ENCODE measurements at places on chromosomes 2 and 18. TPM values are rescaled to one million over a fixed set of nuclear protein-coding genes. Genes with fewer than 3 reads are reported as not detected.
A peak's percentile ranks its signal among the peaks of the same experiment; 100 is the strongest.

The SERPINB5 gene
- total RNA-seq, result not detected

The ZAP70 gene
- 283 TPM for total RNA-seq

The SPDYA gene
- total RNA-seq, result 1.2 TPM

The LYPD1 gene
- total RNA-seq, result not detected

The ZNF385B gene
- total RNA-seq, result not detected

The ESCO1 gene
- total RNA-seq, result 22.9 TPM

The TP53I3 gene
- 2.7 TPM for total RNA-seq

The GRP gene
- total RNA-seq, result not detected

The STPG4 gene
- 0.13 TPM for total RNA-seq

The MAP2 gene
- total RNA-seq, result not detected

The GBX2 gene
- not detected for total RNA-seq

The ATP6V1B1 gene
- total RNA-seq, result not detected

The IL36A gene
- not detected for total RNA-seq

The IGFBP5 gene
- total RNA-seq, result not detected

The CD28 gene
- total RNA-seq, result 194 TPM

DNA sequence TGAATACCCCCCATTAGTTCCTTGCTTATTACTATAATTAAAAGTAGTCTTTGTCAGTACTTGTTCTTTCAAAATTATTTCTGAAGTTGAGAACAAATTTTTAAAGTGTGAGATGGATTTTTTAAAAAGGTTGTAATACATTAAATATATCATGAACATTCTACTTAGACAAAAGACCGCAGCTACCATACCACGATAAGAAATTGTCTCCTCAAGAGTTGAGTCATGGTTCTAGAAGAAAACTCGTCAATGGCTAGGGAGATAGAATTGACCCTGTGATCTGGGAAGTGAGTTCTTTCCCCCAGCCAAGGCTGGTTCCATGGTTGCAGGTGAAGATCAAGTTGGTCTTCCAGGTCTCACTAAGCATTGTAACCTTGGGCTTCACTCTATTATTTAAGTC lies 67.8 kb upstream of the ACYP2 start:
- DNase-seq, result no peak

GRCh38 chr2:220966636-220967035 lies 605.5 kb downstream of the EPHA4 start:
- no peak for DNase-seq

- DNase-seq, result no peak
Observed at GRCh38 chr2:26148501-26148900, 24.4 kb upstream of the GAREM2 start.

- DNase-seq, result no peak
Observed at GRCh38 chr2:119109866-119110265, 48.7 kb downstream of the C1QL2 start.

DNA sequence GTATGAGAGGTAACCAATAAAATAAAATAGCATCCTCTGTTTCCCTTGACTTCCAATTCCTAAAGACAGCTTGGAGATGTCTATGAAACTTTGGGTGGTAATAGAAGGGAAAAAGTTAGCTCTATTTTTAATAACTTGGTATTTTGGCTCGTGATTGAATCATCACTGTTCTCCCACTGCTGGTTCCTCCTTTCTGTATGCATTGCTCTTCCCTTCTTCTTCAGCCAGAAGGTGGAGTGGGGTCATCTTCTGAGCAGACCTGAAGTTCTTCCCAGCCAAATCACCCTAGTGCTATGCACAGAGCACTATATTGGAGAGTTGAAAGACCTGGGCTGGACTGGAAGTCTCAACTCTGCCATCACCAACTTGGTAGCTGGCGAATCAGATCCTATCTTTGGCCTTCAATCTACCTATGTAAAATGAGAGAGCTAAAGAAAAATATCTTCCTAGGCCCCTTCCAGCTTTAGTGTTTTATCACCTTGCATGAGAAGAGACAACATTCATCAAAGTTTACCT lies 54.1 kb downstream of the CPO start:
- DNase-seq, result no peak

- DNase-seq, result no peak
Observed at GRCh38 chr18:74456349-74457042, 612 bp downstream of the DIPK1C start.

- no peak for DNase-seq
Observed at GRCh38 chr18:37481491-37481890, 84.1 kb downstream of the CELF4 start.

DNA sequence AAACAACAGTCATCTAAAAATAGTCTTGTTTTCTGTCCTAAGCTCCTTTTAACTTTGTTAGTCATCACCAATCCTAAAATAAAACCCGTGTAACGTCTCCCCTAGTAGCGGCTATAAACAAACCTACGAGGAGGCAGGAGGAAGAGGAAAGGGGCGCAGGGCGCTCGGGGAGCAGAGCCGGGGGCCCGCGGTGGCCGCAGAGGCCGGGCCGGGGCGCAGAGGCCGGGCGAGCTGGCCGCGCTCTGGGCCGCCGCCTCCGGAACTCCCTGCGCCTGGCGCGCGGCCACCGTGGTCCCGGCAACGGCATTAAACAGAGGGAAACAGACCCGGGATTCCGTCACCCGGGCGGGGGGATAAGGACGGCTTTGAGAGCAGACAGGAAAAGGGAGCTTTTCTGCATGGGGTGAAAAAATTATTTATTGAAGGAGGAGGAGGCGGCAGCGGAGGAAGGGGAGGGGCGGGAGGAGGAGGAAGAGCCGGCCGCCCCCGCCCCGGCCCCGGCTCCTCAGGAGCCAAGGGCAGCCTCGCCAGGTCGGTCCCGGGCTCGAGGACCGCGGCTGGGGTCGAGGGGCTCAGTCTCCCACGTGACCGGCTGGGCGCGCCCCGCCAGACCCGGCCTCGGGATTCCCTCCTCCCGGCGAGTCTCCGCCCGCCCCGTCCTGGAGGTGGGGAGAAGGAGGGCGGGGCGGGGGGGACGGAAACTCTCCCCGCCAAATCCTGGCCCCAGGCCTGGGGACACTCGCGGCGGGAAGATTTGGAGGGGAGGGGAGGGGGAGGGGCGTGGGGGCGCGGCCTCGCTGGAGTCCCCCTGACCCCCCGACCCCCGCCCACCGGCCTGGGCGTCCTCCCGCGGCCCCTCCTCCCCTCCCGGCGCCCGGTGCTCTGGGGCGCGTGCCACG lies 1.8 kb upstream of the NFATC1 start:
- peak; percentile 42 for DNase-seq

- no peak for DNase-seq
Observed at GRCh38 chr2:46056541-46056940, 240.7 kb upstream of the EPAS1 start.

- no peak for DNase-seq
Observed at GRCh38 chr2:47459021-47459420, 56.1 kb downstream of the MSH2 start.

DNA sequence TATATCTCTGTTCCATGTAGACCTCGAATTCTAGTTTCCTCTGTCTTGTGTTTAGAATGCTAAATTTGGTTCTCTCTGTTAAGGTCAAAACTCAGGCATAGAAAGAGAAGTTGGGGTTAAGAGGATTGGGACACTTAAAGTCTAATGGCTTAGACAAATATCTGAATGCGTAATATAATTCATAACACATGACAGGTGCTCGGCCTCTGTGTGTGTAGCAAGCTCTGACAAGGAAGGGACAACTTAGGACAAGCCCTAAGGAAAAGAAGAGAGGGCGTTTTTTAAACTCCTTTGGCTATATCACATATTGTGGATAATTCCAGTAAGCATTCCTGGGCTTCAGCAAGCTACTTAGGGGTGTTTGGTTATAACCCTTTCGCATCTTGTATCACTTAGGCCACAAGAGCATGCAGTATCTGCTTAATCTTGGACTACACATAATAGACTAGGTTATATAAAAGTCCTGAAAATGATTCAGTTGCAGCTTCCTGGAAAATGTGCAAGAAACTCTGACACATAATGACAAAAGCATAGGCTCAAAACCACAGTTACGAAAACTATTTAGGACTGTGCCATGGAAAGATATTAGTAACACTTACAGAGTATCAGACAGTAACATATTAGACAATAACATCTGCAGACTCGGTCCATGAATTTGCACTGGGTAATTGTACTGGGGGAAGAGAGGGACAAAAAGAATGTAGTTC lies 16.1 kb upstream of the CREB1 start:
- no peak for DNase-seq

GRCh38 chr2:74559912-74560311 lies 5.4 kb downstream of the DOK1 start:
- DNase-seq, result no peak

GRCh38 chr2:2448178-2448577 lies 117.1 kb upstream of the MYT1L start:
- DNase-seq, result no peak

- peak; percentile 70 for DNase-seq
Observed at GRCh38 chr2:105545730-105546627, 147.1 kb upstream of the FHL2 start.

DNA sequence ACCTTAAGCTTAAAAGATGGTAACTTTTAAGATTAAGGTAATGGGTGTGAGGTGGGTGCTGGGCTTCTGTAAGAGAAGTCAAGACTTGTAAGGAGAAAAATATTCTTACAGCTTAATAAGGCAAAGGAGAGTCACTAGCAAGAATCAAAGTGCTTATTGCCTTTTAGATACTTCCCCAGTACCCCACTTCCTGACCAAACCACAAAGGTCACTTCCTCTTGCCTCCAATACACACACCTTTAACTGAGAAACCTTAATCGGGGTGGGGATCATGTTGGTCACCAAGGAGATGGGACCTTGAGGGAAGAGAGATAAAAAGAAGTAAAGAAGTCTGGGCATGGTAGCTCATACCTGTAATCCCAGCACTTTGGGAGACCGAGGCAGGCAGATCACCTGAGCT lies 10.6 kb upstream of the ATG16L1 start:
- peak; percentile 66 for DNase-seq

DNA sequence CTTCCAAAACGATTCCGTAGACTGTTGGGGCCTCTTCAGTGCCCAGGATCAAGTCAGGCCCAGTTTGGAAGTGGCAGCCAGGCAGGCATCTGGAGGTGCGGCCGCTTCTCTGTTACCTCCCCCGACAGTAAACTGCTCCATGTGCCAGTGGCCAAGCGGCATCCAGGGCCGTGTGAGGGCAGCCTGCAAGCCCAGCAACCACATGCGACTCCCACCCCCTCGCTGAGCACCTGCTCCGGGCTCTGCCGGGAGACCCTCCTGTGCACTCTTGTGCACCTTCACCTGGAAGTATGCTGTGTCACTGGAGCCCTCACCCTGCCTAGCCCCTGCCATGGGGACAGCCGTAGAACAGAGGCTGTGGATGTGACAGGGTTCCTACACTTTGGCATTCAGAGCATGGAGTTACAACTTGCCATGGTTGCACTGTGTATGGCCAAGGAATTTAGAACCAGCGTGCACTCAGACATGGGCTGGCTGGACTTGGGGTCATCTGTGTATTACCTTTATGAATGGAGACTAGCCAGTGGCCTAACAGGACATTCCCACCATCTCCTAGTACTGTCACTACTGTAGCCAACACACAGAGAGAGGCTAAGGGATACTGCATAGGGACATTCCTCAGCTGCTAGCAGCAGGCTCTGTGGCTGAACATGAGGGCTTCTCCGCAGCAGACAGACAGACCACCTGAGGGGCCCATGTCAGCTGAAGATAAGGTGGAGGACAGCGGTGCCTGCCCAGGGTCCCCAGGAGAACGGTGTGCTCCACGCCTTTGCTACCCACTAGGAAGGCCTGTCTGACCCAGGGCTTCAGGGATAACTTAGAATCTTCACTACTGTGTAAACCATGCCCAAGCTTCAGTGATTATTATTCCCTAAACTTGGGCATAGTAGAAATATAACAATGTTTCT lies 25.0 kb upstream of the FAHD2A start:
- DNase-seq, result no peak

- no peak for DNase-seq
Observed at GRCh38 chr18:53408271-53408670, 816.2 kb downstream of the MBD2 start.

DNA sequence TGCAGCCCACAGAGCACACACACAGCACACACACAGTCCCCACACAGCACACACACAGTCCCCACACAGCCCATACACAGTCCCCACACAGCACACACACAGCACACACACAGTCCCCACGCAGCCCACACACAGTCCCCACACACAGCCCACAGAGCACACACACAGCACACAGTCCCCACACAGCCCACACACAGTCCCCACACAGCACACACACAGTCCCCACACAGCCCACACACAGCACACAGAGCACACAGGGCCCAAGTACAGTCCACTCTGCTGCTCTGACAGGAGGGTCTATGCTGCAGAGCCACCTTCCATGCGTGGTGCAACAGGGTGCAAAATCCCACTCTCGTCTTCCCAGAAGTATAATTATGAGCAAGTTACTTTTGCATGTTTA lies 240.5 kb upstream of the SALL3 start:
- DNase-seq, result no peak

- DNase-seq, result no peak
Observed at GRCh38 chr2:240915526-240916341, 9.6 kb downstream of the CROCC2 start.

GRCh38 chr2:224948005-224948404 lies 94.3 kb downstream of the DOCK10 start:
- no peak for DNase-seq

GRCh38 chr2:104901037-104901881 lies 47.3 kb downstream of the POU3F3 start:
- no peak for DNase-seq

DNA sequence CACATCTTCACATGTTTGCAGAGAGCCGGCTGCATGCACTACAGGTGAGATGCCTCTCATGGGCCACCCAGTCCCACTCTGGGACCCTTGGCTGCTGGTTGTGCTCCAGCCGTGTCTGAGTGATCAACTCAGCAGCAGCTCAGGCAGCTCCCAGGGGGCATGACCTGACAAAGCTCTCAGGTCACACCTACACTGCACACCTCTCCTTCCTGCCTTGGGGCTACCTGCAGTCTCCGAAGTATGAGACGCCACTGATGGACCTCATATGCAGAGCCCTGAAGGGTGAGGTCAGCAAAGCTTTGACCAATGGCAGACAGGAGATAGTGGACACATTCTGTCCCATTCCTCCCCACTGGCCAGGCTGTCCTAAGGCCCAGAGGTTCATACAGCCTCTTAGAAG lies 51.4 kb downstream of the LBH start:
- no peak for DNase-seq

DNA sequence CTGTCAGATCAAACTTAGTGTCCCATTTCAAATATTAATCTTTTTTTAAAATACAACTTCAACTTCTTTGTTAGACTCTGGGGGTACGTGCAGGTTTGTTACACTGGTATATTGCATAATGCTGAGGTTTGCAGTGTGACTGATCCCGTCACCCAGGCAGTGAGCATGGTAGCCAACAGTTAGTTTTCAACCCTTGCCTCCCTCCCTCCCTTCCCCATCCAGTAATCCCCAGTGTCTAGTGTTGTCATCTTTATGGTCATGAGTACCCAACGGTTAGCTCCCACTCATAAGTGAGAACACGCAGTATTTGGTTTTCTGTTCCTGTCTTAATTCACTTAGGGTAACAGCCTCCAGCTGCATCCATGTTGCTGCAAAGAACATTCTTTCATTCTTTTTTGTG lies 23.9 kb downstream of the NOL10 start:
- DNase-seq, result no peak
